ENCODE measurements at places on chromosomes 16 and 17. TPM values are rescaled to one million over a fixed set of nuclear protein-coding genes. Genes with fewer than 3 reads are reported as not detected.

Gene KCNG4
- not detected for total RNA-seq

Gene LDHD
- total RNA-seq = not detected

Gene HOXB6
- total RNA-seq = 19.2 TPM

Gene RASL10B
- total RNA-seq = 7.6 TPM

Gene DVL2
- 45.2 TPM for total RNA-seq

Gene LGALS9B
- total RNA-seq = not detected
